ENCODE measurements at places on chromosomes 7 and 10. TPM values are rescaled to one million over a fixed set of nuclear protein-coding genes. Genes with fewer than 3 reads are reported as not detected.

GRCh38 chr10:32795598-32796183 is 162.3 kb downstream of the ITGB1 start:
- H3K27ac ChIP-seq: no peak overlapping the region
- H3K4me1 ChIP-seq: no peaks in the 10 kb centered on the region
- no peaks in the 10 kb centered on the region for H3K27me3 ChIP-seq
- no peak overlapping the region for H3K4me3 ChIP-seq
- no peaks in the 10 kb centered on the region for H3K36me3 ChIP-seq
- no peak for DNase-seq

DNA sequence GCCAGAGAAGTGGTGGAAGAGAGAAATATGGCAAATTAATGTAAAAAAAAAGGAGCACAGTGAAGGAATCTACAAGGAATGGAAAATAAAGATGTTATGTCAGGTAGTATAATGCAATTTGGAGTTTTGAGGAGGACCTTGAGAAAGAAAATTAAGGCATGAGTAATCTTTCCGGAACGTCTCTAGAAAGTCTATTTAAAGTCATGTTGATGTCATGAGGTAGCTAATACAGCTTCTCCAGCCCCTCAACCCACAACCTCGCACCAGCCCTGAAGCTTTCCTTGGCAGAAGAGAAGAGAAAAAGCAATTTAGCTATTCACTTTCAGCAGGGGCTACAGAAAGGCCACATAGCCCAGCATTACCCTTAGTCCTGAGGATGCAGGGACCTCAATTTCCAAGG is 22.5 kb downstream of the TRDMT1 start:
- no peak overlapping the region for H3K27ac ChIP-seq
- no peak for DNase-seq
- H3K27me3 ChIP-seq: no peaks in the 10 kb centered on the region
- H3K4me1 ChIP-seq: no peaks in the 10 kb centered on the region

DNA sequence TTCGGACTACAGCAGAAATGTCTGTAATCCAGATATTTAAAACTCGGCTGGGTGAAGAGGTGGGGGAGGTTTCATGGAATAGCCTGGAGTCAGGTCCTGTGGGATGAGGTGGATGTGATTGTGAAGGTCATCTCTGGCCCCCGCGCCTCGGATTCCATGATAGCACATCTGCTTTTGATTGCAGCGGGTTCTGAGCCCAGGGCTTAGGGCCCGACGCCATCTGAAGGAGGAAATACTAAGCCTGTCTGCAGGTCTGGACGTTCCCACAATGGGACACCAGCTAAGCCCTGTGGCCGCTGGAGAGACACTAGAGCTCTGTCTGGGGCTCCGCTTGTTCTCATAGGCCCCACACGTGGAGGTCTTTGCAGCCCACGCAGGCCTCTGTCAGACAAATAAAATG is 328.7 kb downstream of the CXCL12 start:
- H3K27me3 ChIP-seq: peaks cover 2% of the 10 kb centered on the region
- no peaks in the 10 kb centered on the region for H3K36me3 ChIP-seq
- H3K27ac ChIP-seq: no peak overlapping the region
- no peak overlapping the region for H3K4me3 ChIP-seq

Gene CPED1
- total RNA-seq: 13.3 TPM

Gene SPDYE5
- total RNA-seq: not detected

Gene CARD11
- total RNA-seq: 5.1 TPM
